LHCN-M2 (cell line): ENCODE measurements at places on chromosomes 1 and 21.

DNA sequence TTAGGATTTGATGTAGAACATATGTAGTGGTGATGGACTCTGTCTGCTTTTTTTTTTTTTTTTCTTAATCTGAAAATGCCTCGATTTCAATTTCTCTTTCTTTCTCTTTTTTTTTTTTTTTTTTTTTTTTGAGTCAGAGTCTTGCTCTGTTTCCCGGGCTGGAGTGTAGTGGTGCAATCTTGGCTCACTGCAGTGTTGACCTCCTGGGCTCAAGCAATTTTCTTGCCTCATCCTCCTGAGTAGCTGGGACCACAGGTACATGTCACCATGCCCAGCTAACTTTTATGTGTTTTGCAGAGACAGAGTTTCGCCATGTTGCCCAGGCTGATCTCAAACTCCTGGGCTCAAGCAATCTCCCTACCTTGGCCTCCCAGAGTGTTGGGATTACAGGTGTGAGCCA, 17.4 kb downstream of the MAST2 start:
- DNase-seq, result no peak

- peak; percentile 78 for DNase-seq
These were observed 6.3 kb upstream of the IFNGR2 start for GRCh38 chr21:33396951-33397350.

GRCh38 chr1:33821291-33821690, 42.6 kb upstream of the HMGB4 start:
- no peak for DNase-seq

GRCh38 chr1:186492531-186493291, 31.8 kb upstream of the PDC start:
- DNase-seq, result no peak

- DNase-seq, result no peak
These were observed 322.8 kb downstream of the SPATA17 start for GRCh38 chr1:217953922-217954321.

- DNase-seq, result peak; percentile 64
These were observed 98.4 kb downstream of the TTLL7 start for GRCh38 chr1:83900524-83900923.

DNA sequence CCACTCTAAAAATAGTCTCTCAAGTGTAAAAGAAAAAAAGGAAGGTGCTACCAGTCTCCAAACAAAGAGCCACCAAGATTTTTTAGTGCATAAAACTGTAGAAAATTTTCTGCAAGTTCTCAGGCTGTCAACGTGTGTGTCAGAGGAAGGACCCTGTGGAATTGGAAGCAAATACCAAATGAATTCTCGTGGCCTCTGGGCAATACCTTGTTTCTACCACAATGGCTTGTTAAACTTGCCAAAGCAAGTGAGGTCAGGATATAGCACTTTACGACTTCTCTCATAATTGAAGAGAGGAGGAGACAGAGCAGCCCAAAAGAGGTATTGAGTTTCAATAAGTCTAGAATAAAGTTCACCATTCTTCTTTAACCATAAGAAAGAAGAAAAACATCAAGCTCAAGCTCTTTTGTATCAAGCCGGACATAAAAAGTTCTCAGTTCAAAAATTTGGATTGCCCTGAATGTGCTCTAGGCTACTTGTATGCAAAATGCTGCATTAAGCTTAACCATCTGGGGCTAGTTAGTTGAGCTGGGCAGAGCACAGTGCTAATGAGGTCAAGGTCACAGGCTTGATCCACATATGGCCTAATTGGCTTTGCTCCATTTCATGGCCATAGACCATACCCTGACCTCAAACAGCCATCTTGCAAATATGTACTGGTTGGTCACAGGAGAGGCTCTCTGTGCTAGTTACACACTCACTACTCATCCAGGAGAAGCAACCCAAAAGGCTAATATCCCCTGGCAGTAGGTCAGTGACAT, 60.5 kb downstream of the TBX15 start:
- DNase-seq, result no peak
